EL (cell line): ENCODE measurements at places on chromosomes 1 and 21.

- DNase-seq = peak; percentile 45
Observed at GRCh38 chr1:99672530-99673213, 26.8 kb downstream of the PALMD start.

DNA sequence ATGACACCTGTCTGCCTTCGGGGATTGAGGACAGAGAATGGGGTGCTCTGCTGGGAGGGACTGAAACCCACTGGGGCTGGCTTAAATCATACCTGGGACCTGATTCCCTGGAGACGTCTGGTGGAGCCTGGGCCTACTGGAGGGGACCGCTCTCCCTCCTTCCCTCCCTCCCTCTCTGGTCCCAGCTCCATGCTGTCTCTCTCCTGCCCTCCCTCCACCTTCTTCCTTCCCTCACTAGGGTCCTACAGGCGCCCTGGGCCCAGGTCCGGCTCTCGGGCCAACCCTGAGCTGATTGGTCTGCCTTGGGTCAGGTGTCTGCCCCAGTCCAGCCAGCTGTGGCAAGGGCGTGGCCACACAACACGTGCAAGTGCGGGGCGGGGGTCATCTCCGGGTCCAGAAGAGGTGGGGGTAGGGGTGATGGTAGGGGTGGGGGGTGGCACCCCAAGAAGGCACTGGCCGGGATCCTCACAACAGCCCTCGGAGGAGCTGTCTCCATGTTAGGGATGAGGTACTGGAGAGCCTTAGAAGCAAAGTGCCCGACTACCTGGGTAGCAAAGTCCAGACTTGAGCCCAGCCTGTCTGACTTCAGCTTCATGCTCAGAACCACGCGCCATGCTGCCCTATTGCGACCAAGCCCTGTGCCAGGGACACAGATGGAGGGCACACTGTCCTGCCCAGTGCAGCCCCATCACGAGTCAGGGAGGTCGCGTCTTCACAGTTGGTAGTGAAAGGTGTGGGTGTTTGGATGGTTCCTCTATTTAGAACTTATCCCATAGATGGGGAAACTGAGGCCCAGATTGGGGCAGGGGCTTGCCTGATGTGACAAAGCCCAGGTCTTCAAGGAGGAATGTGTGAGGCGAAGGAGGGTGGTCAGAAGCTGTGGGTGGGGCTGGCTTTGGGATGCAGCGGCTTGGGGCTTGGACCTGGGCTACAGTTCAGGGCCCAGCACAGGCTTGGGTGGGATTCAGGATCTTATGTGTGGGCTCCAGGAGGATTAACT is 574.1 kb downstream of the PTPRU start:
- no peak for DNase-seq

DNA sequence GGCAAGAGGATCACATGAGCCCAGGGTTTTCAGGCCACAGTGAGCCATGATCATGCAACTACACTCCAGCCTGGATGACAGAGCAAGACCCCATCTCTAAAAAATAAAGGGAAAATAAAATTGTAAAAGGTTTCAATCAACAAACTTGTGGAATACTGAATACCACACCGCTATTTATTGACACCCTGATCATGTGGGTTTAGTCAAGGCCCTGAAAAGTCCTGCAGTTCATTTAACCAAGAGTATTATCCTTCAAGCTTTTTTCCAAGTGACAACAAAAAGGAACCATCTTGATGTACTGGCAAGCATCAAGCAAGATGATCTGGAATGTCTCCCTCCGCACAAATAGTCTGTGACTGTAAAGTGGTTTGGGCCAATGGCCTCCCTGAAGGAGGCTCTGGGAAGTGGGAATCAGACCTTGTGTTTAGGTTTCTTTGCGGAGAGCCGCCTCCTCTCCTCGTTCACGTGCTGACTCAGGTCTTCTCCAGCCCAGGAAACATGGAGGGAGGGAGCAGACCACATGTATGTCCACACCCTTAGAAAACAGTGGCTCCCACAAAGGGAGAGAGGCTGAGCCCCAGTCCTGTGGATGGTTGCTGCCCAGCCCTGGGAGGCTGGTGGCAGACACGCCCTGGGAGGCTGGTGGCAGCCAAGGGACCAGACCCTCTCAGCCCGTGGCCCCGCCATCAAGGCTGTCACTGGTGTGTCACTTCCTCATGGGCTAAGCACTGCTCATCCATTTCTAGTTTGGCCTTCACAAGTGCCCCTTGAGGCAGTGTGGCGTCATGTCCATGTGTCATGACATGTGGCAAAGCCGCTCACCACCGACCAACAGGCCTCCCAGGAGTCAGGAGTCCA is 56.7 kb downstream of the RIPK4 start:
- no peak for DNase-seq

GRCh38 chr1:39540504-39541031 is 36.0 kb downstream of the PABPC4 start:
- peak; percentile 23 for DNase-seq

DNA sequence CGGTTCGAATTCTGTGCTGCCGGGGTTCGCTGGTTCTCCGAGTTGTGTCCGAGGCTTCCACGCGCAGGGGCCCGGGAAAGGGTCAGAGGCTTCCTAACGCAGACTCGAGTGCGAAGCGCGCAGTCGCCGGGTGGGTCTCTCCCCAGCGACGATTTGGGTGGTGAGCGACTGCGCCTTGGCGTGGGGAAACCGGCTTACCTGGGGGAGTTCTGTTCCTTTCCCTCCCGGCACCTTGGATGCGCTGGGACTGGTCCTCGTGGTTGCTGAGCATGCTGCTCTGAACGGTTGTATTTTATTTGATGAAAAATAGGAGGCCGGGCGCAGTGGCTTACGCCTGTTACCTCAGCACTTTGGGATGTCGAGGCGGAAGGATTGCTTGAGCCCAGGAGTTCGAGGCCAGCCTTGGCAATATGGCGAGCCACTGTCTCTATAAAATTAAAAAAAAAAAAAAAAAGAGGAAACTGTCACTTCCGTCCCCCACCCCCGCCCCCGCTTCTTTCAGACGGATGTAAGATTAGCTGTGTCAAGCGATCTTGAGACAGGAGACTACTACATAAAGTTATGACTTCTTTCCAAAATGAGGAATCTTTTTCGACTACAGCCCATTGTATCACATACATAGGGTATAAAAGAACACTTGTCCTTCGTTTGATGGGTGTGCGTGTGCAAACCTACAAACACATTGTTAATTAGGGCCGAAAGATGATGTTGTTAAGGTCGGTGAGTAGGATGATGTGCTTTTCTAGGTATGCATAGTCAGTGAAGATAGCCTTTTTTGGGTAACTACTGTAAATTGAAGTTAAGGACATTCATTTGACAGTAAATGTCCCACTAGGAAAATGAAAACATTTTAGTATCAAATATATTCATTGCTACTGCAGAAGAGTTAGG is at the start of gene CCDC18:
Gene CCDC18, plus strand, starts transcription at position 2 of the 891 bp plus-strand sequence. CDS start 2,638 bp downstream, outside the sequence.
- DNase-seq = peak; percentile 79

DNA sequence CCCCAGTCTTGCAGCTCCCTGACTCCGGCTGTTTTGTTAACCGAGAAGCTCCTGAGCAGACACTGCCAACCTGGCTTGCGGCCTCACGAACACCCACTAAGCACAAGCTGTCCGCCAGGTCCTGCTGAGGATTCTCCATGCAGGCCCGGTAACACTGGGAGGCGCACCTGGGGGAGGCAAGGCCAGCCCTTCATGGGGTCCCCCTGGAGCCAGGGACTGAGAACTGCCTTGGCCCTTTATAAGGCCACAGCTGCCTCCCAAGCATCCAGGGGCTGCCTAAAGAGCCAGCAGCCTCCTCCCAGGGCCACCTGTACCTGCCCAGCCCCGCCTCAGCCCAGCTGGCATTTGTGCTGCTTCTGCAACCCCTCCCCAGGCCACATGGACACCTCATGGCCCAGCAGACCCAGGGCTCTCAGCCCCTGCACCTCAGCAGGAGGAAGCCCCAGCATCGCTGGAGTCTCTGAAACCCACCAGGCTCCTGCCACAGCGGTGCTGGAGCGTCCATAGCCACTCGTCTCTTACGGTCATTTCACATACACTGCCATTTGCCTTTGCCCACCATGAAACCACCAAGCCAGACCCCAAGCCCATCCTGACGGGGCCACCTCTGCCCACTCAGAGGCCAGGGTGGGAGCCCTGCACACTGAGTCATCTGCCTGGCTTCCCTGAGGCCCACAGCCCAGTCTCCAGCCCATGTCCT is 82.5 kb downstream of the NPHP4 start:
- DNase-seq = no peak

- DNase-seq = no peak
Observed at GRCh38 chr1:181675091-181675917, 192.0 kb downstream of the CACNA1E start.

DNA sequence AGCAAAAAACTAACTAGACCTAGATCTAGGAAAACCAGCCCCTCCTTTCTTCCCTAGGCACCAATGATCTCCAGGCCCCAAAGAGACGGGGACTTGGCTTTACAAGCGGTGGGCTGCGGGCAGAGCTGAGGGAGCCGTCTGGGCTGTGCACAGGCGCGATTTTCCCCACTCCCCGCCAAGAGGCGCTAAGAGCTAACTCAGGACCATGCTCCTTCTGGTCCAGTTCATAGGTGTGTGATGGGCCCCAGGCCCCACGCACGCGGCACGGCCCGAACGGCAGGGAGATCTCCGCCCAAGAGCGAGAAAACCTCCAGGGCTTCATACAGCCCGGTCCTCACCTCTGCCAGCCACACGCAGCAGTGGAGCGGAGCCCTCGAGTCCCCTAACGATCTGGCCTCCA is 7.5 kb upstream of the GPR153 start:
- DNase-seq = no peak

GRCh38 chr1:63888984-63889383 is 115.2 kb downstream of the ROR1 start:
- DNase-seq = peak; percentile 48

GRCh38 chr1:177948336-177948972 is 21.4 kb downstream of the SEC16B start:
- peak; percentile 72 for DNase-seq

DNA sequence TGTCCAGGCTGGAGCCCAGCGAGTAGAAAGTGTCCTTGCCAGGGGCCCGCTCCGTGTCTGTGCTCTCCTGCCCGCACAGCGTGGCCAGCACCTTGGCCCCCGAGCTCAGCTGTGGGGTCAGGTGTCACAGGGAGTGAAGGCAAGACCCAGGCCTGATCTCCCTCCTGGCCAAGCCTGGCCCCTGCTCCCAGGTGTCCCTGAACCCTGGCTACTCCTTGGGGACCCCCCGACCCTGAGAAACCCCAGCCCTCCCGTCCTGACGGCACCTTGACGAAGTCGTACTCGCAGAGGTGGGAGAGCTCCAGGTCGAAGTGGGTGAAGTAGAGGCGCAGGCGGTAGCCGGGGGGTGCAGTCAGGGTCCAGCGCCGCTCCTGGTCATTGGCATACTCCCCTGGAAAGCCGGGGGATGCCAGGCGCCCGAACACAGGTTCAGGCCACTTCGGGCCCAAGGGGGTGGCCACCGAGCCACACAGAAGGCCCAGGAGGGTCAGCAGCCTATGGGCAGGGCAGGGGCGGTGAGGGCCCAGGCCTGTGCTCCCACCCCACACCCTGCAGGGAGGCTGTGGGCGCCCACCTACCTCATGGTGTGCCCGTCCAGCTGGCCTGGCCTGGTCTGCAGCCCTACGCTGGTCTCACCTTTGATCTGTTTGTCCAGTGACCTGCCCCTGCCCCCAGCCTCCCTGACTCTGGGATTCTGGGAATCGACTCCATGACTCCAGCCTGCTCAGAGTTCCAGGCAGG is at the start of gene MASP2:
Gene MASP2, minus strand, starts transcription at position 615 of the 741 bp plus-strand sequence. Its CDS starts 32 bp downstream, at position 583.
- no peak for DNase-seq

DNA sequence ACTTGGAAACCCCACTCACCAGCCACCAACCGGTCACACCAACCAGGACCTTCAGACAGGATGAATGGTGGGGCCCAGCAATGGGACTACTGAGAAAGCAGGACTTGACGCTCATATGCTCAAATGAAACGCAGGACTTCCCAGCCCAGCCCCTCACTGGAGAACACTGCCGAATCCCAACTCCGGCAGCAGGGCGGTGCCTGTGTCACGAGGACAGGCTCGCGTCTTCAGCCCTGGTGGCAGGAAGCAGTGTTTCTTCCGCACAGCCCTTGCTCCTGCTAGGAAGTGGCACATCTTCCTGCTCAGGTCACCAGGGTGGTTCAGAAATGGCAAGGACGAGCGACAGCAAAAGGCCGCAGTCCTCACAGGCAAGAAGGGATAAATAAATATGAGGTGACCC is 38.9 kb downstream of the CD58 start:
- DNase-seq = no peak

- DNase-seq = no peak
Observed at GRCh38 chr21:39454949-39455668, 3.3 kb downstream of the SH3BGR start.

GRCh38 chr1:174447866-174448530 is at the start of gene GPR52:
Gene GPR52 (plus strand): TSS chr1:174447964. CDS start chr1:174448112, 148 bp downstream.
- no peak for DNase-seq

- peak; percentile 59 for DNase-seq
Observed at GRCh38 chr1:94118013-94118412, 2.9 kb downstream of the ABCA4 start.

GRCh38 chr1:89261926-89262515 is 10.6 kb downstream of the GBP5 start:
- DNase-seq = no peak

- no peak for DNase-seq
Observed at GRCh38 chr21:36185523-36185922, 28.9 kb downstream of the DOP1B start.

- no peak for DNase-seq
Observed at GRCh38 chr1:10054465-10054864, 21.7 kb downstream of the UBE4B start.

DNA sequence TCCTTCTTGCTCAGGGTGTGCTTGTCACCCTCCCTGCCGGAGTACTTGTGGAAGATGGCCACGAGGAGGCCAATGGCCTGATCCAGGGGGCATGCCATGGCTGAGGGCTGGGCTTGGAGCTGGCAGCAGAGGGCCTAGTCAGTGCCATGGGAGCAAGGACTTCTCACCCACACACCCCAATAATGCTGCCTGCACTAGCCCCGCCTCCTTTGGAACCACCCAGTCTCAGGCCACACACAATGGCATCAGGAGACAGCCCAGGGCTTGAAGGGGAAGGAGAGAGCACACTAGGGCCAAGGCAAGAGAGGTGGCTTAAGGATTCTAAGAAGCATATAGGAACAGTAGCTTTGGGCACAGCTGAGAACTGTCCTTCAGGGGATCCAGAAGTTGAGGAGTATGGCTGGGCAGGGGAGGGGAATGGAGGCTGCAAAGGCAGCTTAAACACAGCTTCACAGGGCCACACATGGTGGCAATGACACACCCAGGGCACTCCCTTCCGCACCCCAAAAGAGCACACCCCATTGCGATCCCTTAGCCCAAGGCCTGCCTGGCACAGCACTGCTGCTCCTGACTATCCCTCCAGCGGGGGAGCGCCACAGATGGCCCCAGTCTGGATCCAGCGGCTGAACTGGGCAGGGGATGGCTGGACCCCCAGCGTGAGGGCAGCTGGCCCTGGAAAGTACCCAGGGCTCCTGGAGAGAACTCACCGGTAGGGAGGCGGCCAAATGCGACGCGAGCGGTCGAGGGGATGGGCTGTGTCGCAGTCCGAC is at the start of gene S100A6:
Gene S100A6, minus strand, starts transcription at position 750 of the 770 bp plus-strand sequence. Its CDS starts 652 bp downstream, at position 98.
- DNase-seq = peak; percentile 61

DNA sequence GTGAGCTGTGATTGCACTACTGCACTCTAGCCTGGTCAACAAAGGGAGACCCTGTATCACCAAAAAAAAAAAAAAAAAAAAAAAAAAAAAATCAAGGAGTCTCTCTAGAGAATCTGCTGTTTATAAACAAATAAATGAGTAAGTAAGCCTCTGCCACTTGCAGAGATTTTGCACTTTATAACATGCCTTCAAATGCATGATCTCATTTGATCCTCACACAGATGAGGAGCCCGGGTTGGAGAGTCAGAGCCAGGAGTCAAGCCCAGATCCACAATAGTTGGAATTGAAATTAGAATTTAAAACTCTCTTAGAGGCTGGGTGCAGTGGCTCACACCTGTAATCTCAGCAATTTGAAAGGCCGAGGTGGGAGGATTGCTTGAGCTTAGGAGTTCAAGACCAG is 4.0 kb downstream of the PRELP start:
- peak; percentile 25 for DNase-seq
